Ascending aorta (tissue), 2 donors: ENCODE measurements at places on chromosomes 12 and 14. TPM values are rescaled to one million over a fixed set of nuclear protein-coding genes. Genes with fewer than 3 reads are reported as not detected.

Gene KLRB1
- not detected for total RNA-seq

Gene PTPRQ
- 0.64 TPM for total RNA-seq

Gene MAP1LC3B2
- total RNA-seq = not detected

Gene SLC25A29
- total RNA-seq = 193 TPM

Gene COQ6
- 6.7 TPM for total RNA-seq

Gene AMN1
- total RNA-seq = 0.75 TPM

Gene TAS2R19
- not detected for total RNA-seq

Gene ATN1
- total RNA-seq = 207 TPM

Gene GUCY2C
- not detected for total RNA-seq

Gene SRRM4
- not detected for total RNA-seq

GRCh38 chr12:48758186-48758585, 30.7 kb downstream of the ADCY6 start:
- DNase-seq = no peak

DNA sequence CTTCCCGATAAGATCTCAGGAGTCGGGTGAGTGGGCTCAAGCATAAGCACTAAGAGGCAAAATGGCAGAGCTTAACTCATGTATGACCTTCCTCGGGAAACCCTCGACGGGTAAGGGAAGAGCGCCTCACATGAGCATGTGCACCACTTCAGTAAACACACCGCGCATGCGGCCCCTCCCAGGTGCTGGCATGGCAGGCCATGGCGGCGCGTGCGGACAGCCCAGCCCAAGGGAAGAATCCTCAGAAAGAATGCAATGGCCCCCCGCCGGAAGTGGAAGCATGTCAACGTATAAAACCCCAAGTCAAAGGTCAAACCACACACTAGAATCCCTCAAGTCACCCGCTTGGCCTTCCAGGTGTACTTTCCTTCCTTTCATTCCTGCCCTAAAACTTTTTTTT, 6.6 kb upstream of the TNFAIP2 start:
- no peak for DNase-seq

GRCh38 chr12:68638721-68639395, 28.2 kb downstream of the RAP1B start:
- DNase-seq = no peak

DNA sequence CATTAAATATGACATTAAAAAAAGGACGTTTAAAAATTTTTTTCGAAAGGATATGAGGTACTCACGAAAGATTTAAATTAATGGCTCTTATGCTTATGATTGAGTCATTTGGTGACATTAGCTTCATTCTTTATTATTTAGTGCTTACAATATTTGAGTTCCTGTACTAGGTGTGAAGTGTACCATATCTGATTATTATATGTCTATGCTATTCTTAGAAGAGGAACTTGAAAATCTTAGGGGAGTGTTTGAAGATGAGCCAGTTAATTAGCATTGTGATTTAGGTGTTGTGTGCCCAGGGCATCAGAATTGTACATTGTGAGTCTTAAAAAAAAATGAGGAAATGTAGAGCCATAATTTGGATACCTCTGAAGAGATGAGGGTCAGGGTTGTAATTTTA, 118.6 kb downstream of the FUT8 start:
- DNase-seq = no peak

DNA sequence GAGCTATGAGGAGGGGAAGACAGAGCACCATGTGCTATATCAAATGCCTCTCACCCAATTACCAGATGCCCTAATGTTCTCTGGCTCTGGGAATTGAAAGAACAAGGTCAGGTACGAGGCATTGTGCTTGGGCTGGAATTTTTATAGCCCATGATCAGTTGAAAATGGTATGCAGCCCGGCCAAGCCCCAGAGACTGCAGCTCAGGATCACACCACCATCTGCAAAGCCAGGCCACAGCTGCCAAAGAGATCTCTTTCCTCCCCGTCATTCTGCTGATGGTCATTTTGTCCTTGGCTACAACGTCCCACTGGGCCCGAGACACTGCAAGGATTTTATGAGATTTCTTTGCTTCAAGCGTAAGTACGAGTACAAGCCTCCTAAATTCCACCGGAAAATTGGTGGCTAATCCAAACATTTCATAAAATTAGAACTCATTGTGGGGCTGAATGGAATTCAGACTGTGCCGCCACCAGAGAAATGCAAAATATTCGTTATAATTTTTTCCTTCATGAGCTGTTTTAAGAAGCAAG, 15.1 kb downstream of the NUAK1 start:
- peak; percentile 89 for DNase-seq

DNA sequence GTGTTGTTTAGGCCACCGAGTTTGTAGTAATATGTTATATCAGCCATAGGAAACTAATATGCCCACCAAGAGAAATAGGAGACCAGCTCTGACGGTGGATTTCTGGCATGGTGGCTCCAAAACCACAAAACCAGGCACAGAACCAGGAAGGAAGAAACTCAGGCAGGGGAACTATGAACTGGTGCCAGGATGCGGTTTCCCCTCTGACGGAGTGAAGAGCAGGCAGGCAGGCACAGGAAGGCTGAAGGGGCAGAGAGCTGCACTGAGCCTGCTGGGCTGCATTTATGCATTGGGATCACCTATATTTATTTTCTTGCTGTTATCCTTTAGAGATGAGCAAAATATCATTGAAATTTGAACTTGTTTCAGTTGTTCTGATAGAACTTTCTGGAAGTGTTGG, 479.4 kb downstream of the VRK1 start:
- no peak for DNase-seq

- DNase-seq = no peak
Observed at GRCh38 chr12:113096675-113097461, 38.7 kb downstream of the RASAL1 start.

GRCh38 chr12:65408441-65408840, 130.0 kb downstream of the MSRB3 start:
- DNase-seq = no peak

DNA sequence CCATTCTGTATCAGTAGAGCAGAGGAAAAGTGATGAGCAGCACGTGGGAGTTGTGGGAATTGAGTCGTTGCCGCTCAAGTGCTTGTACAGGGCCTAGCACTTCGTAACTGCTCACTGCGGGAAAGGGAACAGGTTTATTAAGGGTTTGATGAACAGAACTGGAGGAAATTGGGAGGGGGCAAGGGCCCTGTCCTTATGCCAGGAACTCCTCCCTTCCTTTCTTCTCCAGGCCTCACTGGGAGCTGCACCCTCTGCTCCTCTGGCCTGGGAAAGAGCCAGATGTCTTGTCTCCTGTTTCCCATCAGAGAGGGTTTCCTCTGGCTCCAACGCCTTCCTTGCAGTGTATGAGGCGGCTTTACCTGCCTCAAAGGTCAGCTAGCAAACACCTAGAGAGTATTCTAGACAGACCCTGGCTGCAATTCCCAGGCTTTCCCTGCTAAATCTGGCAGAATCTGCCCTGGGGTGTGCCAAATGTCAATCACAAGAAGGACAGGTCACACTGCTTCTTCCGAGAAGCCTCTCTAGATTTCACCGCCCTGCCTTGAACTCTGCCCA, 78.4 kb downstream of the NTF3 start:
- DNase-seq = no peak
